ENCODE measurements at places on chromosomes 6 and 20. TPM values are rescaled to one million over a fixed set of nuclear protein-coding genes. Genes with fewer than 3 reads are reported as not detected.
A peak's percentile ranks its signal among the peaks of the same experiment; 100 is the strongest.

The MCHR2 gene
- not detected for total RNA-seq

The SIRPD gene
- total RNA-seq: not detected

The LGSN gene
- total RNA-seq: not detected

DNA sequence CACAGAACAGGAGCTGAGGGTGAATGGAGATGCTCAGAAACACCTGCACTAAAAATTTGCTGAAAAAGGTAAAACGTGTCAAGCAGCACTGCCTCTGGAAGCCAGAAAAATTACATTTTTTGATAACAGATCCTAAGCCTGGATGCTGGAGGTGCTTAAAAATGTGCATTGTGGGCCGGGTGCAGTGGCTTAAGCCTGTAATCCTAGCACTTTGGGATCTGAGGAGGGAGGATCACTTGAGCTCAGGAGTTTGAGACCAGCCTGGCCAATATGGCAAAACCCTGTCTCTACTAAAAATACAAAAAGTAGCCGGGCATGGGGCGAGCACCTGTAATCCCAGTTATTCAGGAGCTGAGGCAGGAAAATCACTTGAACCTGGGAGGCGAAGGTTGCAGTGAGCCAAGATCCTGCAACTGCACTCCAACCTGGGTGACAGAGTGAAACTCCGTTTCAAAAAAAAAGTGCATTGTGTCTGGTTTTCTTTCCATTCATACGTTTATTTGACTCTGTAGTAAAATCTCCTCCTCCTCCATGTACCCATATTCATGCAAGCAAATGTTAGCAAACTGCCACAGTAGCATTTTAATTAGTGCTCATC is 587 bp upstream of the BTN3A1 start:
- no peak for DNase-seq
- no peaks in the 10 kb centered on the region for H3K27me3 ChIP-seq
- H3K36me3 ChIP-seq: no peaks in the 10 kb centered on the region
- H3K4me3 ChIP-seq: peak overlapping the region; percentile 72
- H3K27ac ChIP-seq: peak overlapping the region; percentile 82

DNA sequence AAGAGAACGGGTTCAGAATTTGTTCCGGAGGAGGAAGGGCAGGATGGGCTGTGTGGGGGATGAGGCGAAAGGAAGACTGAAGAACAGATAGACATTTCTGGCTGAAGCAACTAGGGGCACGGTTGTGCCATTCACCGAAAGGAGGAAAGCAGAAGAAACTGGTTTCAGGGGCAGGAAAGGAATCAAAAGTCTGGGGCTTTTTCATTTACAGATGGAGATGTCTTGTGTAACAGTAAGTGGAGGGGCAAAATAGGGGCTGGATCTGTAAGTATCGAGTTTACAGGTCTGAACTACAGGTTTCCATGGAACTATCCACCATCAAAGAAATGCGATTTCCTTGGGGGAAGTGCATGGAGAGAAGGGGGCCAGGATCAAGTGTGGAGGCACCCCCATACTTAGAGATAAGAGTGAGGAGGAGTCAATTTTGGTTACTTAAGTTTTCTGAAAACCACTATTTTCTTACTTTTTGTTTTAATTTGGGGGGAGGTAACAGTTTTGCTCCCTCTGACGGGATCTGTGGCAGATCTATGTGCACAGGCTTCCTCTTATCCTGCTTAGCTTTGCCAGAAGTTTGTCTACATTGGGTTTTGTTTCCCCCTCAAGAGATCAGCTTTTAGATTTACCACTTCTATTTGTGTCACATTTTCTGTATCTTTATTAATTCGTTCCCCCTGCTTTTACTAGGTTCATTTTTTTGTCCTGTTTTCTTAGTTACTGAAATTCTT is 120.1 kb downstream of the SLC23A2 start:
- DNase-seq: no peak
- H3K4me3 ChIP-seq: no peak overlapping the region
- no peaks in the 10 kb centered on the region for H3K4me1 ChIP-seq

DNA sequence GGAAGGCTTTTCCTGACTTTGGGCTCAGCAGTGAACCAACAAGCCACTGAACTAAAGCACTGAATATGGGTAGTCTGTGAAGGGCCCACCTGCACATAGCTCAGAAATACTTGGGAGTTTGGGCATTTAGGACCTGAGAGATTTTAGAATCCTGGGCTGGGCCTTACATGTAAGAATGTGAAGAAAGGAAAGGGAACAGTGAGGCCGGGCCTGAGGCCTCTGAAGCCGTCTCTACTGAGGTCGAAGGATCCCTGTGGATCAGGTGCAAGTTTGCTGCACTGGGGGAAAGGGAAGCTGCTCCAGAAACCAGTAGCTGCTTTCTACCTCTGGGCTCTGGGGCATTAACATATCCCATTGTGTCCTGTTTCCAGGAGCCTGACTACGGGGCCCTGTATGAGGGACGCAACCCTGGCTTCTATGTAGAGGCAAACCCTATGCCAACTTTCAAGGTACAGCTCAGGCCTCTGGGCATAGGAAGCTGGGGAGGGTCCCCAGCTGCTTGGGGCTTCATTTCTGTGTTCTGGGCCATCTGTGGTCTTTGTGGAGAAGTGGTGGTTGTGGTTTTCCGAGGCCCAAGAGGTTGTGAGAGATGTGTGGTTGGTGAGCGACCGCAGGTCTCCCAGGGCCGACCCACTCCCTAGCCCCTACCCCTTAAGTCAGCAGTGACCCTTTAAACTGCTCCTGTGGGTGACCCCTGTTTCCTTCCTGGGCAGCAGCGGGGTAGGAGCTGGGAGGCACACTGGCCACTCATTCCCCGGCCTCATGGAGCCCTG is 30.3 kb downstream of the PLCG1 start:
- peaks cover 93% of the 10 kb centered on the region for H3K36me3 ChIP-seq
- H3K4me1 ChIP-seq: peaks cover 16% of the 10 kb centered on the region
- H3K27me3 ChIP-seq: no peaks in the 10 kb centered on the region
- no peak overlapping the region for H3K4me3 ChIP-seq
- DNase-seq: no peak
- peak overlapping the region; percentile 46 for H3K27ac ChIP-seq
